CD4-positive, alpha-beta T cell treated with Interleukin-15 for 4 hours (primary cell): ENCODE measurements at places on chromosomes 7 and 10.

- DNase-seq, result no peak
Measured at GRCh38 chr10:129833468-129833950, 130.6 kb downstream of the EBF3 start.

- no peak for DNase-seq
Measured at GRCh38 chr7:20249920-20250319, 32.7 kb upstream of the MACC1 start.

DNA sequence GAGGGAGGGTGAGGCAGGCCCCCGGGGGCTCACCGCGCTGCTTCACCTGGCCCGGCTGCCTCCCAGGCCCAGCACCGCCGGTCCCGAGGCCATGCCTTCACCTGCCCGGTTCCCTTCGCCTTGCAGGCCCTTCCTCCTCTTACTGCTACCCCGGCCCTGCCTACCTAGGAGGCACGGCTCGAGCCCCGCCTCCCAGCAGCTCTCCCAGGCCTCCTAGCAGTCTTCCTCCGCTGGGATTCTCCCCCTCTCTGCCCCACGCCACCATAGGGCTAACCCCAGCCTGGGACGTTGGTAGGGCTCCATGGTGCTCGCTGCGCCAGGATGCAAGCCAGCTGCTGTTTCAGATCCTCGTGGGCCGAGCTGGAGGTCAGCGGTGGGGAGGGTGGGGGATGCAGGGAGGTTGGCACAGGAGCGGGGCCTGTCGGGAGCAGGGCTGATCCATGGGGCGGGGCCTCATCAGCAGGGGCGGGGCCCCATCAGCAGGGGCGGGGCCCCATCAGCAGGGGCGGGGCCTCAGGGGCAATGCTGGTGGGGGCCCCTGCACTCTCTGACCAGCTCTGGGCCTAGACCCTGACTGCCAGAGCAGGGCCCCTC lies 63.3 kb downstream of the RASGEF1A start:
- no peak for DNase-seq

DNA sequence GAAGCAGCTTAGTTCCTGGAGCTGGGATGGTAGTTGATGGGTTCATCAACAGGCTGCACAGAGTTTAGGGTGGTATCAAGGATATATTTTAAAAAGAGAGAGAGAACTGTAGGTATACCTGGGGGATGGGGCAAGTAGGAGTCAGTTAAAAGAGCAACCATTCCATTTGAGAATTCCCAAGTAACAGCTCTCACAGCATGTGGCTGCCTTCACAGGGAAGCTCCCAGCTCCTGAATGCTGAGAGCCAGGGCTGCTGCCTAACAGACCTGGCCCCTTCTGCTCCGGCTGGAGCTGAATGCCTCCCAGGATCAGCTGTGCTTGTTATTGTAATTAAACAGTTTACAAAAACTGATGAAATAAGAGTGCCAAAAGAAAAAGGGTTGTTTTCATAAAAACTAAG lies 58.8 kb upstream of the GPR26 start:
- DNase-seq, result no peak

DNA sequence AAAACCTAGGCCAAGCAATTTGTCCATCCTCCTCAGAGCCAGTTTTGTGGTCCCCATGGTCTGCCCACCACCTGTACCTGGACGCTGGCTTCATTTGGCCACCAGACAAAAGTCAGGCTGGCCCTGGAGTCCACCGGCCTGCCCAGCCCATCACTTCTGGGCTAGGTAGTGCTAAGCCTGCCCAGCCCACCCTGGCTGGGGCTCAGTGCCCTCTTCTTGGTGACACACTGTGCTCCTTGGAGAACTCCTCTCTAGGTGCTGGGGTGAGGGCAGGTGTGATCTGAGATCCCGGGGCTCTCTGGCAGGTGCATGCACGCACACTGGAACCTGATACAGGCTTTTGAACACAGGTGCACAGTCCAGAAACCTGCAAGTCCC lies 1.1 kb downstream of the AIFM2 start:
- DNase-seq, result no peak

- DNase-seq, result no peak
Measured at GRCh38 chr7:85471740-85472139, 284.9 kb upstream of the SEMA3D start.

DNA sequence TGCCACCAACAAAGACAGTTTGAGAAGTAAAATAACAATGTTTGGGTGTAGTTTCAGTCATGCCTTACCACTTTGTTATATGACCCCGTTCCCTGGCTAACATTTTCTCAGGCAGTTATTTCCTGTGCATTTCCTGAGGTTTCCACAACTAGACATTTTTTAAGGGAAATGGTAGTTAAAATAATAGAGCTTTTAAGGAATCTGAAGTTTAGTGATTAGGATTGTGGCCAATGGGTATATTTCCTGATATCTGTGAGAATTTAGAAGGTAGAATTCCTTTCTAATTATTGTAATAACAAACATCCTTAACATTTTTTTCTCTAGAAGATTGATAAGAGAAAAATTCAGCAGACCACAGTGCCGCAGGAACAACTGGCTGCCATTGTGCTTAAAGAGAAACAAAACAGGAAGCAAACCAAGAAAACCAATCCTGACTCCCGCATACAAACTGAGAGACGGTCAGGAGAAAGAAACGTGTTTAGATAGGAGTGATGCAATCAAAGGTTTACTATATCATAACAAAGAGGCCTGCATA lies 193.6 kb downstream of the MBL2 start:
- no peak for DNase-seq

- no peak for DNase-seq
Measured at GRCh38 chr10:120042705-120043104, 150.2 kb downstream of the SEC23IP start.

GRCh38 chr7:1169409-1170368 lies 9.7 kb upstream of the ZFAND2A start:
- peak; percentile 85 for DNase-seq

DNA sequence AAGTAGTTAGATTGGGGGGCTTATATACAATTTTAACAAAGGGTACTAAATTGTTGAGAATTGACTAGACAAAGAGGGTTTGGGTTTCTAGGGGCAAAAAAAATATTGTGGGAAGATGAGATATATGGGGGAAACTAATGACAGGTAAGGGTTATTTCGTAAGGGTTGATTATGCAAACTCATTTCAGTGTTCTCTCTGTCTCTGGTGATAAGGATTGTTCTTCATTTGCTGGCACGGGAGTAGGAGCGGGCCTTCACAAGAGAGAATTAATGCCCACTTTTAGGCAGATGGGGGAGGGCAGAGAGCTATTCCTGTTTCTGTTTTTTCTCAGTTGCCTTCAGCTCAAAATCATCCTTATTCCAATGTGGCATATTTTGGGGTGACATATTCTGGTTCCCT lies 258.4 kb downstream of the EXOC4 start:
- no peak for DNase-seq

DNA sequence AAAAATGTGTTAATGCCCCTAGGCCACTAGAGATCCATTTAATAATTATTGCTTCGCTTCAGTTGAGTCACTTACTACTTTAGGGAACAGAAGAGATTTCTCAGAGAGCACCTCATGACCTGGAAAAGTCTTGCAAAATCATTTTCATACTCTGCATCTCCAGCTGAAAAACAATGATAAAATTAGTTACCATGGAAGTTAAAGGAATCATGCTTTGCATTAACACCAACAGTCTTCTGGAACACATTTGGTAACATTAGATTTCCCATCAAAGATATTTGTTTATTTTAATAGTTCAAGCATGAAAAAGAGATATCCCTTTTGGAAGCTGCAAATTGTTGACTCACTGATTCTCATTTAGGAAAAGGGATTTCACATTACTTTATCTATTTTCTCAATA lies 1.8 kb upstream of the STEAP2 start:
- no peak for DNase-seq
